ENCODE measurements at places on chromosomes 2 and 18.

DNA sequence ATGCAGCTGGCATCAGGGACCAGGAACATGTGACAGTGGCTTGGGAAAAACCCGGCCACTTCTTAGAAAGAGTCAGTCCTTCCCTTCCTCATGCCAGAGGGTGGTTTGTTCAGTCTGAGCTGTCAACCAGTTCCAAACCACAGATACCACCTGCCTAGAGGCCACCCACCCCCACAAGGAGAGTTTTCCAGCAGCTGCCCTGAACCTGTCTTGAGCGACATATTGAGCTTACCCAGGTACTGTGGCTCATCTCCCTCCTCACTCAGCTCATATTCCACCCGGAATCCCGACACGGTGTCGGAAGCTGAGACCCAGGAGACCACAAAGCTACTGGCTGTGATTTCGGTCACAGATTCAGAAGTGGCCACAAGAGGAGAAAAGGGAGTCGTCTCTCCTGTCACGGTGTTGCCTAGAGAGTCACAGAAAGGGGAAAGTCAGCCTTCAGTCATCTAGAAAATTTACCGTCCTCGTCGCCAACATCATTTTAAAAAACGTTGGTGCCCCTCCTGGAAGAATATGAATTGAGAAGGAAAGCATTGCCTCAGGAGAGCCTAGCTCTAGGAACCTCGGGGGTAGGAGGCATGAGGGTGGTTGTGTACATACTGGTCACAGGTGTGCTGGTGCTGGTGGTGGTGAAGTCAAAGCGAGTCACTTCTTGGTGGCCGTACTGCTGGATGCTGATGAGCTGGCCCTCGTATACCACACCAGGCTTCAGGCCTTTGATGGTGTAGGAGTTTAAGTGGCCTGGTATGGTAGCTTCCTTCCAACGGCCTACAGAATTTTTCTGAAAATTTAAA, 26.3 kb downstream of the FN1 start:
- DNase-seq = peak; percentile 64

DNA sequence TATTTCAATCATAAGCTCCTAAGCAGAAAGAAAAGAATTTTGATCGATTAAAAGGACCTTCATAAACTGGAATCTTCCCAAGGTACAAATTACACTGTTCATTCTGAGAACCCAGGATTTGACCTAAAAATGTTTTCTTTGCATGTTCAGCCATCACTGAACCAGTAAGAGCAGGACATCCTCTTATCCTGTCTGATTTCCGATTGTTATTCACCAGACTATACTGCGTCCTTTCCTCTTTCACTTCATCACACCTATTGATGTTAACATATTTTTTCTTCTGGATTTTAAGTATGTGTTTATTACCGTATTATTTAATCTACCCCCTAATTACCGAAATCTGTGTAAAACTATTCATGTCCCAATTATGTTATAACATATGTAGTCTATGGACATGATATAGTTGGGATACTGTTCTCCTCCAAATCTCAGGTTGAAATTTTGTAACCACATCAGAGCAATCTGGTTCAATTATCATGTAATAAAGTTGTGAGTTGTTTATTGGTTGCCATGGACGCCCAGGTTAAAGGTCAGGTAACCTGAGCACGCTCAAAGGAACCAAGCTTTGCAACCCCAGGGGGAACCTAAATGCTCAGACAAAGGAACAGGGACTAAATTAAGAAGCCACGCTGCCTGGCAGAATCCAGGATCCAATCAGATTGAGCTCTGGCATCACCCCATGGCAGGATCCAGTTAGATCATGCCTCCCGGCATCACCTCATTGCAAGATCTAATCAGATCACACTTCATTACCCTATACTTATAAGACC, 11.6 kb upstream of the TBC1D8 start:
- DNase-seq = no peak

- no peak for DNase-seq
Measured at GRCh38 chr2:113088213-113088992, 20.6 kb downstream of the IL1F10 start.

GRCh38 chr2:231525248-231526163, 4.7 kb downstream of the NMUR1 start:
- no peak for DNase-seq

DNA sequence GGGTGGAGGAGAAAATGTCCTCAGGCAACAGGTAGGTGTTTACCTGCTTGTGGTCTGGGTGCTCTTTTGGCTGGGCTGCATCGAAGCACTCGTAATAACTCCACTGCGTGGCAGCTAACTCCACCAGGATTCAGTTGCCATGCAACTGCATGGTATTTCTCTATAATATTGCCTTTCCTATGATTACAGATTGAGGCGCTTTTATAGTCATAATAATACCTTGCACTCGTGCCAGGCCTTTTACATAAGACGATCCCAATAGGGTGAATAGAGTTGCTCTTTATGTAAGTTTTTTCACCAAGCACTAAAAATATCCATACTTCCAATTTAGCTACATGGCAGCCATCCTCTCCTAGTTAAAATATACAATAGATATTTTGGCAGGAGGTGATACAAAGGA, 19.7 kb upstream of the NYAP2 start:
- no peak for DNase-seq

GRCh38 chr18:9742524-9743131, 34.5 kb downstream of the RAB31 start:
- DNase-seq = no peak

DNA sequence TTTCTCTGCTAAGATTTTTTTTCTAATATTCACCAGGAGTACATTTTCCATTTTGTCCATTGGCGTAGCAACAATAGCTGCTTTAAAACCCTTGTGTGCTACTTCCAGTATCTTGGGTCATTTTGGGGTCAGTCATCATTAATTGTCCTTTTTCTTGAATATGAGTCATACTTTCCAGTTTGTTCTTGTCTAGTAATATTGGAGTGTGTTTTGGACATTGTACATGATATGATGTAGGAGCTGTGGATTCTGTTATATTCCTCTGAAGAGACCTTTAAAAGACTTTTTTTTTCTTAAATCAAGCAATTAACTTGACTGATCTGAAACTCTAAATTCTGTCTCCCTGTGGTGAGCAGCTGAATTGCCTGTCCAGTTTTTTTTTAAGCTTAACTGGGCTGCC, 40.8 kb downstream of the AGPS start:
- no peak for DNase-seq

GRCh38 chr2:40430776-40431599, 20.9 kb downstream of the SLC8A1 start:
- DNase-seq = no peak

DNA sequence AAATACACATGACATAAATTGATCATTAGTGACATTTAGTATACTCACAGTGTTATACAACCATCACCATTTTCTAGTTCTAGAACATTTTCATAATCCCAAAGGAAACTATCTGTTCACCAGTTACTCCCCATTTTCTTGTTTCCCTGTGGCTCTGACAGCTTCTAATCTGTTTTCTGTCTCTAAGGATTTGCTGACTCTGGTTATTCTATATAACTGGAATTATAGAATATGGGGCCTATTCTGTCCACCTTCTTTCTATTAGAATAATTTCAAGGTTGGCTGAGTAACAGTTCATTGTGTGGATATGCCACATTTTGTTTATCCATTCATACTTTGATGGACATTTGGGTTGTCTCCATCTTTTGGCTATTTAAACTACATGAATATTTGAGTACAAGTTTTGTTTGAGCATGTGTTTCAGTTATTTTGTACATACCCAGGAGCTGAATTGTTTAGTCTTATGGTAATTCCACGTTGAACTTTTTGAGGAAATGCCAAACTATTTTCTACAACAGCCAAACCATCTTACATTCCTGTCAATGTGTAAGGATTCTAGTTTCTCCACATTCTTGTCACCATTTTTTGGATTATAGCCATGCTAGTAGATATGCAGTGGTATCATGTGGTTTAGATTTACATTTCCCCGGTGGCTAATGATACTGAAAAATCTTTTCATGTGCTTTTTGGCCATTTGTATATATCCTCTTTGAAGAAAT, 20.5 kb downstream of the KIAA1328 start:
- DNase-seq = no peak

DNA sequence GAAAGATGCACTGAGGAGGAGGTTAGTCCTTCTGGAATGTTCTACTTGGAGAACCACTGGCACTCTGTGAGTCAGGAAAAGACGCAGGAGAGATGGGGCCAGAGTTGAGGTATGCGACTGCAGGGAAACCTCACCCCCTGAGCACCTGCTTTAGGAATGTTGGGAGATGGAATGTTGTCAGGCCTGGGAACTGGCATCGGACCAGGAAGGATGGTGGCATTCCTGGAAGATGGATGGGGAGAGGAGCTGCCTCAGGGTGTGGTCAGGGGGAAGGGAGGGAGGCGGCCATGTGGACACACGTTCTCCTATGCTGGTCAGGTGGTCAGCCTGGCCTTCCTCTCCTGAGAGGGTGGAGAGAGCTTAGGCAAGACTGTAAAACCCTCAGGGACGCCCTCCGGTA, 146.3 kb downstream of the CELF4 start:
- no peak for DNase-seq
